Fibroblast of skin of scalp (primary cell): ENCODE measurements at places on chromosomes 1 and 21.

GRCh38 chr1:22717037-22717760 is 6.6 kb downstream of the EPHB2 start:
- no peak for DNase-seq

GRCh38 chr1:201851949-201852348 is 23.0 kb downstream of the IPO9 start:
- DNase-seq, result no peak

GRCh38 chr1:26932531-26932930 is 11.0 kb downstream of the NUDC start:
- DNase-seq, result no peak

GRCh38 chr1:155893389-155894142 is 17.6 kb downstream of the RIT1 start:
- peak; percentile 90 for DNase-seq

DNA sequence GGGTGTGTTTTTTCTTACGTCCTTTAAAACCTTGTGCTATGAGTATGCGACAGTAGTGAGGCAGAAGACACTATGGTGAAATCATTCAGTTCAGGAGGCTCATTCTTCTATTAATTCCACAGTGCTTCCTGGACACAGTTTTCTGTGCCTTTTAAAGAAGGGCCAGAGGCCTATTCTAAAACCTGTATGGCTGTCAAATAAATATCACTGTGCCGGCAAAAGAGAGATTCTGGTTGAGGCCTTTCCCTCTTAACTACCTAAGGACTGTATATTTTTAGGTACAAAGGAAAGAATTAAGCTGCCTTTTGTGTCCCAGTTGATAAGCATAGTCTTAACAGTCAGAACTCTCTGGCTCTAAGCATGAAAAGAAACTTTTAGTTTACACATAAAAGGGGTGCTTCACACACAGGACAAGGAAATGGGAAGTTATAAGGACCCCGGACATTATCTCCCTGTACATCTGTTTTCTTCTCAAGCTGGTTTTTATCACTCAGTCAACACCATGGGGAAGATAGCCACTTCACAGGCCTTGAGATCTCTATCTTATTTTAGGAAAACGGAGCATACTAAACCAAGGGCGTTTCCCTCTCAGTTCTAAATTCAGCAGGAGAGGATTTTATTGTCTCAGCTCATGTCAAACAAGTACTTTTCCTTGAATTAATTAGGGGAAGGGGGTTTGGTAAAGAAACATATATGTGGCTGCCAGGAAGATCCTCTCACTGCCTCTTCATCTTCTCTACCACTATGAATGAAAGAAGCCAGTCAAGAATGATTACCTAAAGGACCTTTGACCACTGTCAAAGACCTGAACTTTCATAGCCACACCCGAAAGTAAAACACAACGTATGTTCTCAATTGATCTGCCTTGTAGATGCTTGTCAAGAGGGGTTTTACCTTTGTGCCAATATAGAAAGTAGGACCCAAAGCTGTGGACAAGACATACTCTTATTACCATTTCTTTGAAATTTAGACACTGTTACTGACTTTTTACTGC is 71.4 kb upstream of the HSPA13 start:
- DNase-seq, result no peak

DNA sequence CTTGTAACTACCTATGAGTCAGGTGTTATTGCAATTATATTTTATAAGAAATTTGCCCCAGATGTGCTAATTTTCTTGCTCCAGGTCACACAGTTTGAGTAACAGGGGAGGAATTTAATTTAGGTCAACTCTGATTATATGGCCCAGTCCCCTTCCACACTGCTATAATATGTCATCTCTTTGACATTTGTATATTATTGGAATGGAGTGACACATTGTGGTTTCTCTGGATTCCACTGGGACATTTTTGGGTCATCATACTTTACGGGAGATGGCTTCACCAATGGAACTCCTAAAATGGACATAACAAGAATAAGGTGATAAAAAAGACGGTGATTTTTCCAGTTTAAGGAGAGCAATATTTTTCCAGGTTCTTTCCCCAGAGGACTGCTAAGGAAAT is 191.2 kb downstream of the DISC1 start:
- DNase-seq, result peak; percentile 68

- no peak for DNase-seq
Observed at GRCh38 chr1:93658188-93658587, 23.4 kb downstream of the BCAR3 start.

DNA sequence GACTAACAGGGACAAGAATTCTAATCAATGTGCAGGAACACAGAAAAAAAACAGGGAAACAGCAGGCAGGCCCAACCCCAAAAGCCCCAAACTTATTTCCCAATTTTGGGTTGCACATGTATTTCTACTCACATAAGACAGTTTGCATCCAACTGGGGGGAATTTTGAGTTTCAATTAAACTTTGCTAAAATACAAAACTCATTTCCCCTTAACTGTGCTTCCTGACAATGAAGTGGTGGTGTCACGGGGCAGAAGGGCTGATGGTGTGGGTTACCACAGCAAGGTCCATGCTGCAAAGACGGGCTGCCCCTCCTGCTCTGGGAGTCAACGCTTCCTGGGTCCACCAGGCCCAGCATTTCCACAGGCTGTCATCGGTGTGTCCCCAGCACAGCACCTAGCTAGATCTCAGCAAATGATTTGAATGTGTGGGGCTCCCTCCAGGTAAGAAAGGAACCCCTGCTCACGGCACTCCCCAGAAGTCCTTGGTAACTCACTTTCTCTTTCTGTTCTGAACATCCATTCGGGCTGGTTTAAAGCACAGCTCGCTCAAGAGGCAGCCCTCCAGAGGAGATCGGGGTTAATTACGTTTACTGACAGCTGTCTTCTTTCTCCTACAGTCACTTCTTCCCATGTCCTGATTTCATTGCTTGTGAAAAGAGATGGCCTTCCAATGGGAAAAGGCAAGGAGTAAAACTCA is 27.4 kb downstream of the HIVEP3 start:
- peak; percentile 29 for DNase-seq

DNA sequence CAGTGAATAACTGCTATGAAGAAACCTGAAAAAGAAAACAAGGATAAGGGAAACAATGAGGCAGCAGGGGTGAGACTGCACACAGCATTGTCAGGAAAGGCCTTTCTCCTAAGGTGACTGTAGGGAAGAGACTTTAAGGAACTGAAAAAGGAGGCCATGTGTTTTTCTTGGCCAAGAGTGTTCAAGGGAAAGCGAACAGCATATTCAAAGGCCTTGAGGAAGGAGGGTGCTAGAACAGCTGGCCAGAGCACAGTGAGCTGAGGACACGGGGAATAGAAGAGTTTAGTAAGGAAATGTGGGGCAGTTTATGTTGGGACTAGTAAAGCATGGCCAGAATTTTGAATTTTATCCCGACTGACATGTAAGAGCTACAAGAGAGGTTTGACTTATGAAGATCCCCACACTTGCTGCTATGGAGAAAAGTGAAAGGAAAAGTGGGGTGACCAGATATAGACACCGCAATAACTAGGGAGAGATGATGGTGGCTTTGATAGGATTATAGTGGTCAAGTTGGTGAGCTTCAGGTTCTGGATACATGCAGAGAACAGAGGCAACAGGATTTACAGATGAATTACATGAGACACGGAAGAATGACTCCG is 1.4 kb downstream of the RWDD2B start:
- no peak for DNase-seq

GRCh38 chr1:185627171-185627570 is 107.0 kb upstream of the HMCN1 start:
- no peak for DNase-seq

DNA sequence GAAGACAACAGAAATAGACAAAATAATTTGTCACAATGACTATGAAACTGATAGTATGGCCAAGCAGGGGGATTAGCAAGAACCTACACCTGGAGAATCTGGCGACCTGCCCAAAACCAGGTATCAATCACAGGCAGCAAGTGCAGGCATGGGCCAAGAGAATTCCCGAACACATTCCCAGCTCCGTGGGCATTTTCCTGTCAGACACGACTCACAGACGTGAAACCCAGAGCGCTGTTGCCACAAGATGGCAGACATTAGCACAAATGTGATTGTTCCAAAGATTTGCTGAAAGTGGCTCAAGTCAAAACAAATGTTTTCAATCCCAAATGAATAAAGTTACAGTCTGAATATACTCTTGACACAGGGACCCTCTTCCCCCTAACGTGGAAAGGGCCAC is 36.8 kb downstream of the HLCS start:
- DNase-seq, result peak; percentile 27

- DNase-seq, result peak; percentile 12
Observed at GRCh38 chr1:41536361-41536802, 51.9 kb upstream of the EDN2 start.

DNA sequence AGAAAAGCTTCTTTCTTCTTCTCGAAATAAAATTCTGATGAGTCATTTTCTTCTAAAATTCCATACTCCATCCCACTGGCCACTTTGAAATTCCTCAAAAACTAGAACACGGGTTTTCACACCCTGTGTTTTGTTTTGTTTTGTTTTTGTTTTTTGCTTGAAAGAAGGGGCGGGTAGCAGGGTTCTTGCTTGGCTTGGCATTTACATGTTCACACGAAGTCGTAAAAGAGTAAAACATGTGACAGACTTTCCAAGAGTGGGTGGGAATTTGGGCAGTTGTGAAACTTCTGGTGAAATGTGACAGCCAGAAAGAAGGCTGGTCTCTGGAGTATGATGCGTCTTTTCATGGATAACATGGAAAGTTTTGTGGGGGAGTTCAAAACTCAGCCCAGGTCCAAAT is 47.1 kb upstream of the FMN2 start:
- peak; percentile 36 for DNase-seq

DNA sequence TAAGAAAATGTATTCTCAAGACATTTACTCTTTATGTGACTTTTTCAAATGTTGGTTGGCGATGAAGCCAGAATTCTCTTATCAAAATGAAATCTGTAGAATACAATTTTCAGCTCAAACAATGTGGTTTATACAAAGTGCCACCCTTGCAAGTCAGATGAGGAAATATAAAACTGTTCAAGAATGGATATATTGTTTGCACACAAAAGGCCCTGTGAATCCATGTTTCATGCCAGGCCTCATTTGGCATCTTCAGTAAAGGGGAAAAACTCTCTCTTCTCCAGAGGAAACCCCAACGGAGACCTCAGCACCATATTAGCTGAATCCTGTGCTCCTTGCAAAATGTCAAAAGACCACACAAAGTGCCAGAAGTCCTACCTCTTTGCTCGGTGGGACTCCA is 310.4 kb downstream of the RRAGC start:
- DNase-seq, result no peak

DNA sequence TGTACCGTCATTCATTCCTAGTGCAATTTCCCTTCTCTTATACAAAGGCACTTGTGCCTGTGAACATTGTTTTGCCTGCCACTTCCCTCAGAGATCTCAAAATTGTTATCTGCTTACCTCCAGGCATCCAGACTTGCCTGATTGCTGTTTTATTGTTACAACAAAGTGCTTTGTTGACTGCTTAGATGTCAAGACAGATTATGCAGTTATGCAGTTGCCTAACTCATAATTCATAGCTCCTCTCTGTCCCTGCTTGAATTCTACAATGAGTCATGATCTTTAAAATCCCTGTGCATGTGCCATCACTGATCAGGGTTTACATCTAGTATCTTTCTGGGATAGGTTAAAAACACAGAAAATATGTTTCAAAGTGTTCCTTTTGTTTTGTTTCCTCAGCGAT is 24.5 kb downstream of the CXADR start:
- no peak for DNase-seq

GRCh38 chr1:243950166-243950565 is 100.1 kb upstream of the AKT3 start:
- peak; percentile 80 for DNase-seq

DNA sequence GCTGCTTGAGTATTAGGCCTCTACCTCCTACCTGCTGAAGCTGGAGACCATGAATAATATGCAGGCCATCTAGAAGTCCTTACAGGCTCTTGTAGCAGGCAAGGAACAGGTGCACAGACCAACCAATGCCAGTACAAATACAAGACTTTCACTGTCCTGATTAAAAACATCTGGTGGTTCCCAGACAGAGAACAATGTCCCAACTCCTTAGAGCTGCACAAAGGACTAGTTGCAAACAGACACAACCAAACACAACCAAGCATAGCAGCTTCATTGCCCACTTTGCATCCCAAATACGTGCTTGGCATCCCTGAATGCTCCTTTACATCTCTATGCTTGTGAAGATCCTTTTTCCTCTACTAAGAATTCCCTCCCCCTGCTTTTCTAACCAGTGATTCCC is 98.1 kb upstream of the CXADR start:
- no peak for DNase-seq

GRCh38 chr1:233443040-233443760 is 115.7 kb downstream of the MAP3K21 start:
- no peak for DNase-seq

- no peak for DNase-seq
Observed at GRCh38 chr1:211490038-211490678, 1.8 kb downstream of the RD3 start.

- peak; percentile 92 for DNase-seq
Observed at GRCh38 chr1:25566730-25567341, 23.4 kb downstream of the LDLRAP1 start.

DNA sequence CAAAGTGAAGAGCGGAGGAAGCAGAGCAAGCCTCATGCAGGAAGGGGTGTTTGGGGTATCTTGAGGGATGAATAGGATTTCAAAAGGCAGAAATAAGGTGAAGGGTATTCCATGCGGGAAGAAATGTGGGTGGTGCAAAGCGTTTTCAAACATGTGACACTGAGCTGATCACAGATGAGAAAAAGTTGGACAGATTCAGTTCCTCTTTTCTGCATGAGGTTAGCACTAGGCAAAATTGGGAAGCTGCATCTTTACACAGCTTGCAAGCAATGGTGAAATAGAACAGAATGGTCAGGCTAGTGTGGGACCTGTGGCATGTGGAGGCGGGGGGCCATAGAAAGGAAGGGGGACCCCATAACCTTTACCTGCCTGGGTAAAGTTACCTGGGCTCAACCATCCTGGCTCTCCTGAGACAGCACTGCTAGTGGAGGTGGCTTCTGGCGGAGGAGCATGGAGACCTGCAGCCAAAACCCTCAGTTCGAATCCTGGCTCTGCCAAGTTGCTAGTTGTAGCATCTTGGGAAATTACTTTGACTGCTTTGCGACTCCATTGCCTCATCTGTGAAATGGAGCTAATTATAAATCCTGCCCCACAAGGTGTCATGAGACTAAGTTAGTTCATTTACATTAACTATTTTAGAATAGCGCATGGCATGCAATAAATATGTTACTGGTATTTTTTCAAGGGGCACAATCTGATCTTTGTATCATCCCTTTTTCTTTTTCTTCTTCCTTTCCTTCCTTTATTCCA is 16.4 kb downstream of the KCNA10 start:
- DNase-seq, result no peak

- DNase-seq, result no peak
Observed at GRCh38 chr1:168085401-168085872, 51.3 kb downstream of the GPR161 start.

DNA sequence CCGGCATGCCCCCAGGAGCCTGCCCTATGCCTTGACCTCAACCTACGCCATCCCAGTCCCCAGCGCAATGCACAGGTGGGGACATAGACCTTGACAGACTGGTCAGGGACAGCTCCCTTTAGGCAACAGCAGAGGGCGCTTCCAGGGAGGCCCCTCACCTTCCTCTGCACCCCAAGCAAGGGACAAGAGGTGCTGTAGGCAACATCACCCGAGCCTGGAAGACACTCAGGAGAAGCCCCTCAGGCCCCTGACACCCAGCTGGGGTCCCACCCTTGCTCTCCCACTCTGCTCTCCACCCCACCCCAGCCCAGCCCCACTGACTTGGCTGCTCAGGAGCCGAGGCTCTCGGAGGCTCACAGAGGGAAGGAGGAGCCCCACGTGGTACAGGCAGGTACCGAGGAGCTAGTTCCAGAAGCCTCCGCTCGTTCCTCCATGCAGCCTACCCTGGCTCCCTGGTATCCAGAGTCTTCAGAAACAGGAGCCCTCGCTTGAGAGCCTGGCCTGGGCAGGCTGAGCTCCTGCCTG is 2.4 kb upstream of the WNT3A start:
- DNase-seq, result no peak

GRCh38 chr1:27630859-27631491 is 4.0 kb downstream of the FGR start:
- no peak for DNase-seq
